ENCODE measurements at places on chromosomes 6 and 20. TPM values are rescaled to one million over a fixed set of nuclear protein-coding genes. Genes with fewer than 3 reads are reported as not detected.

TCF21 gene
- polyA plus RNA-seq: not detected

ENTPD6 gene
- 70.2 TPM for polyA plus RNA-seq

HLA-DMB gene
- not detected for polyA plus RNA-seq

SPEF1 gene
- 0.16 TPM for polyA plus RNA-seq

MEI4 gene
- polyA plus RNA-seq: not detected

TMC2 gene
- polyA plus RNA-seq: not detected

- DNase-seq: no peak
Observed at GRCh38 chr6:34190504-34191122, 44.7 kb upstream of the GRM4 start.

DNA sequence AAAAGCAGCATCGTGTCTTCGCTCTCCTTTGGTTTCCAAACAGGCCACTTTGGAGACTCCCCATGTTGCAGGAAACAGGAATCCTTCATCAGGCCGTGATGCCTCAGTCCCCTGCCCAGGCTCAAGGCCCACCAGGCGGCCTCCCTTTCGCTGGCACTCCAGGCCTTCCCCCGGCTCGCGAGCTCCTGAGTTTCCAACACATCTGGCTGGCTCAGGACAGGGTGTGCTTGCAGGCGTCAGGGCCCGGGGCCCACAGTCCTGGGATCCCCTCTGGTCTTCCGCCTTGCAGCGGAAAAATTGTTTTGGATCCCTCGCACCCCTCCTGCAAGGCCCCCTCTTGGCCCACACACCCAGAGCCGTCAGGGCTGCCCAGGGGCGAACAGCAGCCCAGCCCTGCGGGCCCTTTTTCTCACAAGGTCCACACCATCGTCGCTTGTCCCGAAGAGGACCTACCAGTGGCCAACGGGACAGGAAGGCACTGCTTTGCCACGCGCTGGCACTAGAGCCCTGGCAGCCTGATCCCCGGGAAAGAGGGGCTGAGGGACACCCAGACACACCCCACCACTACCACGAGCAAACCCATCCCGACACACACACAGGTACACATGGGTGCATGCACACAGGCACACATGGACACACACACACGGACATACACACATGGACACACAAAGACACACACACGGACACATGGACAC lies 1930.9 kb upstream of the DEFB115 start:
- no peak for DNase-seq

DNA sequence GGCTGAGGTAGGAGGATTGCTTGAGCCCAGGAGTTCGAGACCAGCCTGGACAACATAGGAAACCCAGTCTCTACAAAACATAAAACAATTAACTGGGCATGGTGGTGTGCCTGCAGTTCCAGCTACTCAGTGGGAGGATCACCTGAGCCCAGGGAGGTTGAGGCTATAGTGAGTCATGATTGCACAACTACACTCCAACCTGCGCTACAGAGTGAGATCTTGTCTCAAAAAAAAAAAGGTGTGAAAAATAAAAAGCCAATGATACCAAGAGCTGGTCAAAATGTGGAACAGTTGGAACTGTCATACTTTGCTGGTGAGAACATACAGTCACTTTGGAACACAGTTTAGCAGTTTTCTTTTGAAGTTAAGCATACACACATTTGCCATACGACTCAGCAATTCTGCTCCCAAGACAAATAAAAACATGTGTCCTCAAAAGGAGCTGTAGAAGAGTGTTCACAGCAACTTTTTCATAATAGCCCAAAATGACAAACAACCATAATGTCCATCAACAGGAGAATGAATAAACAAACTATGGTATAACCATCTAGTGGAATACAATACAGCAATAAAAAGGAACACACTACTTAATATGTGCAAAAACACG lies 21.6 kb upstream of the FKBP5 start:
- peak; percentile 57 for DNase-seq

DNA sequence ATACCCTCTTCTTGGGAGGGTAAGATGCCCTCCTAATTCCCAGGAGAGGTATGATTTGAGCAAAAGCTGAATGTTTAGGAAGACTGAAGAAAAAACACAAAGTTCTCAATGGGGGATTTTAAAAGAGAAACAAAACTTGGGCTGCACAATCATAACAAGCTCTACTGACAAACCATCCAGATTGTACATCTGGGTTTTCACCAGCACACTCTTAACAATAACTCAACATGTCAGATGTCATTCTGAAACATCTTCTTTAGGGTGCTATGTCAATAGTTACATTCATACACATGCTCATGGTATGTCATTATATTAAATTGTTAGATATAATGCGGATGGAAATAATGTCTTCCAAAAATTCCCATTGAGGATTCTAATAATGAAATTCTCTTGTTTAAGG lies 95.1 kb downstream of the ASCC3 start:
- DNase-seq: no peak

GRCh38 chr6:143937668-143937970 lies 70.4 kb downstream of the PLAGL1 start:
- DNase-seq: no peak
